ENCODE measurements at places on chromosomes 13 and 19. TPM values are rescaled to one million over a fixed set of nuclear protein-coding genes. Genes with fewer than 3 reads are reported as not detected.

GRCh38 chr13:113935001-113935844, 38.7 kb downstream of the C13orf46 start:
- DNase-seq, result peak; percentile 34

DNA sequence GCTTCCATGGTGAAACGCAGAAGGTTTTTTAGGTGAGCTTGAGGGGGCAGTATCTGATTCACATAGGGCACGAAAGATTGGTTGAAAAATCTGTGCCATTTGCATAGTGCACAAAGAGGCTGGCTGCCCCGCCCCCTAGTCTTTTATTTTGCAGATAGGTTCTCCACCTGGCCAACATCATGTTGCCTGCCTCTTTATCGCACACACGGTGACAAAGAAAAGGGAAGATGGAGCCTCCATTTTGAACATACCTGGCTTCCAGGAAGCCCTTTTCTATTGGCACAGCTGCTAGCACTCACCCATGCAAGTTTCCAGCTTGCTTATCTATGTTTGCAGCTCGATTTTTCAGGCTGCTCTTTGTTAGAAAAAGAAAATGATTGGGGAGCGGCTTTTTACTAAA, 316.2 kb upstream of the KLHL1 start:
- DNase-seq, result no peak

EXOC3L2 gene
- total RNA-seq, result 0.94 TPM

DNA sequence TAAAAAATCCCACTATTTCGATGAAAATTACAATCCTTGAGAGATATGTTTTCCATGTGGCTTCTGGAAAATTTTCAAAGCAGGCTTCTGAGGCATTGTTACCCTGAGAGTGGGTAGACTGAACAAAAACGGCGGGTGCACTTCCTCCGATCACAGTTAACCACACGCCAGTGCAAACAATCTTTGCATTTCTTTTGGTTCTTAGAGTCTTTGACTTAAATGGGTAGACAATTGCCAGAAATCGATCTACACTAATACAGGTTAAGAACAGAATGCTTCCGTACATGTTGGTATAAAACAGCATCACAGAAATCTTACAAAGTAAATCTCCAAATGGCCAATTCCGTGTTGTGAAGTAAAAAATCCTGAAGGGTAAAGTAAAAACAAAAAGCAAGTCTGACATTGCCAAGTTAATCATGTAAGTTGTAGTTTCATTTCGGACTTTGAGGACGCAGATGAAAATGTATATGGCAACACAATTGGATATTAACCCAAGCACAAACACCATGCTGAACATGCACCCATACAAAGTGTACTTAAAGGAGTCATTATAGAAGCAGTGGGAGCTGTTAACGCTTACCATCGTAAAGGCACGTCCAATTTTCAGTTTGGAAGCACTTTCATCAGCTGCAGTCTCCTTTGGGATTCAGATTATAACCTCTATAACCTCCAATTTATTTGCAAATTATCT, 927 bp downstream of the LPAR6 start:
- DNase-seq, result no peak

HPN gene
- total RNA-seq, result 9.8 TPM

DNA sequence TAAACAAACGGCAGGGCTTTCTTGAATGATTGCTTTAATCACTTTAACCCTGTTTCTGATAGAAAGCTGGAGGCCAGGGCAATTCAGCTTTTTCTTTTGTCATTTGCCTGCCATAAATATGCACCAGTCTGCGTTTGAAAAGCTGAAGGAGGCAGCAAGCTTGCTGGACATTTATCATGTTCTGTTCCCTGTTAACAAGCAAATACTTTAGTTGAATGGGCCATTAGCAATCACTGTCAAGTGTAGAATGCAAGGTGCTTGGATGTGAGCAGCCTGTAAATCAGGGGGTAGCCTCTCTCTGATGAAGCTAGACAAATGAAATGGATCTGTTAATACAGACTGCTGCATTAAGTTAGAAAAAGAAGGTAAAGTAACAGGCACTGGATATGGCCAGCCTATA, 7.6 kb downstream of the EFNB2 start:
- no peak for DNase-seq

DNA sequence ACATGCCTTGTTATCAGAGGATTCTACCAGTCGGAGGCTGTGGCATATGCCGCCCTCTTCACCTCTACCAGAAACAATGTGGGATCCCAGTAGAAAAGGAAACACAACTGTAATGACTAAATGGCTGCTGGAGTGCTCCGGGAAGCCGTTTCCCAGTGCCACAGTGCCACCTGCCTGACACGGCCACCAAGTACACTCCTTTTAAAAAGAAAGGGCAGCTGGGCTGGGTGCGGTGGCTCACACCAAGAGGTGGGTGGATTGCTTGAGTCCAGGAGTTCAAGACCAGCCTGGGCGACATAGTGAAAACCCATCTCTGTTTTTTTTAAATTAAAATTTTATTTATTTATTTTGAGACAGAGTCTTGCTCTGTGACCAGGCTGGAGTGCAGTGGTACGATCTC, 67.3 kb downstream of the TRPM4 start:
- peak; percentile 40 for DNase-seq

- DNase-seq, result no peak
These were observed 116.0 kb upstream of the MAB21L1 start for GRCh38 chr13:35592457-35592856.

SIGLEC9 gene
- 1.4 TPM for total RNA-seq

DNA sequence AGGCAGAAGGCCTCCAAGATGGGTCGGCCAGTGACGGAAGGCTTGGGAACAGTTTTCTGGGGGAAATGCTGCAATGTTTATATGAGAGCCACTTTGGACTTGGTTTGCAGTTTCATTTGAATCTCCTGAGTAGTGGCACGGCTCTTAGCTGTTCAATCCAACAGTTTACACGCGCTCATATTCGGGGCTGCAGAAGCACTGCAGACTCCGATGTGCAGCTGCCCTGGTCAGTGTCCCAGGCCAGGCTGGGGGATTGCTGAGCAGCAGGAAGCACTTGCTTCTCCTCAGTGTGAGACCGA, 31.7 kb downstream of the CEBPG start:
- DNase-seq, result no peak

DNA sequence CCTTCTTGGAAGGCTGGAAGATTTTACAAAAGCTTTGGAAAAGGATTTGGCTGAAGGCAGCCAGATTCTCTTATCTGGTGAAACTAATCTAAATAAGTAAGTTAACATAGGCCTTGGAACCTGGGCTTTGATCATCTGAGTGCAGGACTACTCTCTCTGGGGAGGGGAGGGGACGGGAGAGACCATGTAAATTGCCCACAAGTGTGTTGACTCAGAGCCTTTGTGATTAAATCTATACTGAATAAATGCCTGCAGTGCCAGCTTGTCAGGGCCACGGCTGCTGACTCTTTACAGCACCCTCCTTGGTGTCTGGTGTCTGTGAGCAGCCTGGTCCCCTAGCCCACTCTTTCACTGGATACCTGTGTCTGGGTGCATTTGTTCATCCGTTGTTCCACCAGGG, 251.4 kb downstream of the ITGBL1 start:
- no peak for DNase-seq

Data from left ventricle myocardium superior (tissue), 1 donor.